Osteoblast (primary cell): ENCODE measurements at places on chromosomes 6 and 20. TPM values are rescaled to one million over a fixed set of nuclear protein-coding genes. Genes with fewer than 3 reads are reported as not detected.

DNA sequence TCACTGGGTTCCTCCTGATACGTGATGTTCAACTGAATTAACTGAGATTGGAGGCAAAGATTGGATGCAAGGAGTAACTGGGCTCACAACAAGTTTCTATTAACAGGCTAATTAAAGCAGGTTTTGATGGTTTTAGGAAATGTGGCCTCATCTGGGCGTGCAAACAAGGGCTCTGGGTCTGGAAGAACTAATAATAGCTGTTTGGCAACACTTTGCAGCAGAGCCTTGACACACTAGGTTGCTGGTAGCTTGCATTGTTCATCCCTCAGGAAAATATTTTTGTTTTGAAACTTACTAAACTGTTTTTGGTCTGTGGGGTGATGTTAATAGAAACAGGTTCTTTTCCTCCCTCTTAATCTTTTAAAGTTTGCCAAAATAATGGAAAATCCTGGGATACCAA is 117.2 kb upstream of the CD93 start:
- H3K27ac ChIP-seq: no peak overlapping the region
- no peaks in the 10 kb centered on the region for H3K36me3 ChIP-seq
- no peak for DNase-seq
- peaks cover 16% of the 10 kb centered on the region for H3K27me3 ChIP-seq

- peaks cover 4% of the 10 kb centered on the region for H3K4me1 ChIP-seq
- no peak overlapping the region for H3K4me3 ChIP-seq
- peak overlapping the region; percentile 33 for H3K27ac ChIP-seq
- peaks cover 57% of the 10 kb centered on the region for H3K36me3 ChIP-seq
Observed at GRCh38 chr20:433300-433975, 25.3 kb downstream of the RBCK1 start.

DNA sequence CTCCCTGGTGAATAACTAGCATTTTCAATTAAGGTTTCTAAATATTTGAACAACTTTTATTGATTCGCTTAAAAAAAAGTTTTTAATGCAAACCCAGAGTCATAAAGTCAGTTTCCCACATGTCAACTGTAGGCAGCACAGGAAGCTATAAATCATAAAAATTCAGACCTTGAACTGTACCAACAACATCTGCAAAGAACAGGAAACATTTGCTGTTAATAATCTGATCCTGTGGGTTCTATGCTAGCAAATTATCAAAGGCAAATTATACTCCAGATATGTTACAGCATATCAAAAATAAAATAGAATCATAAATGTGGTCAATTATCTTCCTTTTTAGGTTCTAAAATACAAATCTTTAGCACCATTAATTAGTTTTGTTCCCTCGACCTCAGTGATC is 16.6 kb upstream of the MAP7 start:
- no peak for DNase-seq
- H3K27me3 ChIP-seq: no peaks in the 10 kb centered on the region
- H3K4me3 ChIP-seq: no peak overlapping the region
- H3K36me3 ChIP-seq: no peaks in the 10 kb centered on the region
- no peaks in the 10 kb centered on the region for H3K4me1 ChIP-seq
- H3K27ac ChIP-seq: no peak overlapping the region

DNA sequence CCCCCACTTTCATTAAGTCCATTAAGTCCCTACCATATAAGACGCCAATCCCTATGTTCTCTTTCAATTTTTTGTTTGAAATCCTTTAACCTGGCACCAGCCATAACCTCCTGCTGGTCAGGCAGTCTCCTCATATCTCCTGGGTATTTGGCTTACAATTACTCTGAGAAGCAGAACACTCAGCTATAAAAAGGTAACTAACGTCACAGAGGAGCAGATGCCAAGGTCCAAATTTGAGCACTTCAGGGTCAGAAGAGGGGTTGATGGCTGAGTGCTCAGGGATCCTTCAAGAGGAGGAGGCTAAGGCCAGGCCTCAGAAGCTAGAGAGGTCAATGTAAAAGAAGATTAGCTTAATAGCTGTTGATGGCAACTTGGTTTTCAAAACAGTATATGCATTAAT is 22.3 kb upstream of the RCAN2 start:
- DNase-seq: no peak
- no peaks in the 10 kb centered on the region for H3K36me3 ChIP-seq
- no peak overlapping the region for H3K27ac ChIP-seq

DNA sequence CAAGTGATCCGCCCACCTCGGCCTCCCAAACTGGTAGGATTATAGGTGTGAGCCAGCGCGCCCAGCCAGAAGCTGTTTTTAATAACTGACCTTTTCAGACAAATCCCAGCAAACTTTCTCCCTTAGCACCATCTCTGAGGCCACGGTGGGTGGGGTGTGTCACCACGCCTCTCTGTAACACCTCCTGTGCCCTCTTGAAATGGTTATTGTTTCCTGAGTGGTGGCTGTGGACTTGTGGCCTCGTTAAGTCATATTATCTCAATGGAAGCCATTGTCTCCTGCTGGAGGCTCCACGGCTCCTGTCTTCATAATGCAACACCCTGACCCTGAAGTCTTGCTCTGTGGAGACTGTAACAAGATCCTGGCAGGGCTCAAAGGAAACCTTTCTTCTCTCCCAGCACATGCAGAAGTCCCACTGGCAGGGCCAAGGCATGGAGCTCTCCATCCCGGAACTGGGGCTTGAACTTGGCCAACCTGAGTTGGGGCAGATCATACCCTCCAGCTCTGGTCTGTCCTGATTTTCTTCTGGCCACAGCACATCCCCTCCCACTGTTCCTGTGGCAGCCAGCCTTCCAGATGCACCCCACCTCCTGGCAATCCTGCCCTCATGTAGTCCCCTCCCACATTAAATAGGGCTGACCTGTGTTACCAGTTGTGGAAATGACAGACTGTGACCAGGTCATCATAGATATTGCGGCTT is 81.1 kb downstream of the SNX5 start:
- no peak overlapping the region for H3K4me3 ChIP-seq
- no peaks in the 10 kb centered on the region for H3K27me3 ChIP-seq
- H3K36me3 ChIP-seq: no peaks in the 10 kb centered on the region
- H3K27ac ChIP-seq: no peak overlapping the region
- no peaks in the 10 kb centered on the region for H3K4me1 ChIP-seq

- no peaks in the 10 kb centered on the region for H3K27me3 ChIP-seq
- H3K4me3 ChIP-seq: no peak overlapping the region
- H3K36me3 ChIP-seq: peaks cover 14% of the 10 kb centered on the region
- peaks cover 30% of the 10 kb centered on the region for H3K4me1 ChIP-seq
- peak; percentile 73 for DNase-seq
Observed at GRCh38 chr20:37990571-37991151, 42.6 kb downstream of the TTI1 start.

C20orf144 gene
- under 0.01 TPM in 2 replicates for total RNA-seq
